ENCODE measurements at places on chromosomes 2 and 18. TPM values are rescaled to one million over a fixed set of nuclear protein-coding genes. Genes with fewer than 3 reads are reported as not detected.
A peak's percentile ranks its signal among the peaks of the same experiment; 100 is the strongest.

Gene C2orf78
- not detected for total RNA-seq

DNA sequence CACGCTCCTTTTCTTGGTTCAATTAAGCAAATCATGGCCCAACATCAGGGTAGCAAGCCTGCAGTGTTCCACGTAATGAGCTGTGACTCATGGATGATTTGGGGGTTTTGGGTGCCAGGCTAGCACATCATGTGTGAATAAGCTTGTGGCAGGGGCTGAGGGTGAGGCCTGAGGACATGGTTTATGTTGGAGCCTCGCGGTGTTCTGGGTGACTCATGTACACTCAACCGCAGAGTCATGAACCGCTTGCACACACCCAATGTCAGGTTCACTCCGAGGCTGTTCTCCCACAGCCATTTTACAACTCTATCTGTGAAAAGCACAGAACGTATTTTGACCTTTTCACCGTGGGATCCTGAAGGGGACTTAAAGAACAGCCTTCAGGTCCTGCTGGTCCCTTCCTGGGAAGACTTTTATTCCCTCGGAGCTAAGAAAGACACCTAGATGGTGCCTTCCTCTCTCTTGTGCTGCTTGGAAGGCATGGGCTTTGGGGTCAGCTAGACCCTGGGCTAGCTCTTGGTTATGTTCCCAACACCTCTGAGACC is 139.9 kb upstream of the ZEB2 start:
- DNase-seq: peak; percentile 65

Gene ASB18
- not detected for total RNA-seq

DNA sequence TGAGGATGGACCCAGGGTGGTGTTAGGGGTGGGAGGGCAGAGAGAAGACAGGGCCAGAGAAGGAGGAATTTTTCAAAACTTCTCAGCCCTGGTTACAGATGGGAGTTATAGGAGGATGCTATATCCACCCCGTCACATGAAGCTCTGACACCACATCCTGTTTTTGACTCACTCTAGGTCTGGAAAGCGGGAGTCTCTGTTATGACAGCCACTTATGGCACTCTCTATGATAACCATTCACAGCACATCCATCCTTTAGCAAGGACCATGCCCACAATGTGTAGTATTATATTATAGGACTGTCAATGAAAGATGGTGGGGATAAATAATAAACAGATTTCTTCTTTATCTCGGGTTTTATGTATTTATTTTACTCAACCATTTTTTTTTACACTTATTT is 461.2 kb downstream of the CDH2 start:
- no peak for DNase-seq

DNA sequence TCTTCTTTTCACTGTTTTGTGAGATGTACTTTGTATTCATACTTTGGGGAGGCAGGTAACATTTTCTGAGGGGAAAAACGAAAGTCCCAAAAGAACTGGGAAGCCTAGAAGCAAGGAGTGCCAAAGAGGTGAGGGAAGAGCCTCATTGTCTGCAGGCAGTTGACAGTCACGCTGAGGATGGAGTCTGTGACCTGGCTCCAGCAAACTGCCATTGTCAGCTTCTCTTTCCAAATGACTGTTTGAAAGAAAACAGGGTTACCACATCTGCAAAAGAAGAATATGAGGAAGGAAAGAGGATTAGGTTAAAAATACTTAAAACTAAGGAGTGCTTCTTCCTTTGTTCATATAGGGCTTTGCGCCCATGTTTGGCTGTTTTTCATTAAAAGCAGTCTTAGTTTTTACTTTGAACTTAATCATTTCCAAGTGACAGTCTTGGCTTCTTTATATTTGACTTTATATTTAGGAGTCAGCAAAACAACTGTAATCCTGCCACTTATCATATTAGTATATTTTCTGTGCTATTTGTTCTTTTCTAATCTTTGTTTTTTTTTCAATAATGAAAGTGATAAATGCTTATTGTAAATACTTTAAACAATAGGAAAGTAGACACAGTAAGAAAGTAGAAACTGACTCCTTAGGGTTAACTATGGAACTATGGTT is 35.0 kb downstream of the CERS6 start:
- DNase-seq: no peak

Gene FN1
- total RNA-seq: 955 TPM

Gene CCDC195
- total RNA-seq: not detected

DNA sequence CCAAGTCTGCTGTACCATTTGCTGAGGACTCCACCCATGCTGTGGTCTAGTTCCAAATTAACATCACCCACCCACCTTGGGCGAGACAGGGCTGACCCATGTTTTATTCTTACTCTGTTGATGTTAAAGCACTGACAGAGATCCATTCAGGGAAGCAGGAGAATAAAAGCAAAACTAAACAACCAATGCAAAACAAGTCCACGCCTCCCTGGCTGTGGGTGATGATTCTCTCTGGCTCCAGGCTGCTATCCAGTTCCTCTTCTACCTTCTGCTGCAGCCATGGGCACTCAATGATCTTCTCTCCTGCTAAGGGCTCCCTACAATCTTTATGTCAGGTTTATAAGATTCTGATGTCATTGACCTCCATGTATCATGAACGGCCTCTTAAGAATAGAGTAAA is 786.6 kb upstream of the ID2 start:
- DNase-seq: no peak

DNA sequence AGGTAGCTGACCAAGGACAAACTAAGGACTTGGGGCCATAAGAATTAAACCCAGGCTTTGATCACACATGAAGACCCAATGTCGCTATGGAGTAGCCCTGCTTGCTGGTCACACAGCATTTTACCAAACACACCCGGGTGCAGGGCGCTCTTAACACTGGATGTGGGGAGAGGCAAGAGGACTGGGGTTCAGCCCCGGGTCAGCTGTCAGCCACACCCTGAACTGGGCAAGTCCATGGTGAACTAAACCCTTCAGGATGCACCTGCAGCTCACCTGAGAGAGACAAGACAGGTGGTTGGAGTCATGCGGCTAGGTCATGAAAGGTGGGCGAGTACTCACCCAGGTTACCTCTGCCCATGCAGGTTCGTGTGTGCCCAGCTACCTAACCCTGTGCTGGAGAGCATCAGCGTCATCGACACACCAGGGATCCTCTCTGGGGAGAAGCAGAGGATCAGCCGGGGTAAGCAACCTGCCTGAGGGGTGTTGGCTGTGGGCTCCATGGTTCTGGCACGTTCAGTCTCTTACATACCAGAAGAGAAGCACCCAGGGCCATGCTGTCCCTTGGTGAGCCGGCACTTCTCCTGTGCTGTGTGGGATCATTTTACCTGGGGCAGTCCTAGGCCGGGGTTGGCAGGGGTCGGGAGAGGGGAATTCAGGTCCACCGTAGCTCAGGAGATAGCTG is 15.2 kb downstream of the EHD3 start:
- no peak for DNase-seq

DNA sequence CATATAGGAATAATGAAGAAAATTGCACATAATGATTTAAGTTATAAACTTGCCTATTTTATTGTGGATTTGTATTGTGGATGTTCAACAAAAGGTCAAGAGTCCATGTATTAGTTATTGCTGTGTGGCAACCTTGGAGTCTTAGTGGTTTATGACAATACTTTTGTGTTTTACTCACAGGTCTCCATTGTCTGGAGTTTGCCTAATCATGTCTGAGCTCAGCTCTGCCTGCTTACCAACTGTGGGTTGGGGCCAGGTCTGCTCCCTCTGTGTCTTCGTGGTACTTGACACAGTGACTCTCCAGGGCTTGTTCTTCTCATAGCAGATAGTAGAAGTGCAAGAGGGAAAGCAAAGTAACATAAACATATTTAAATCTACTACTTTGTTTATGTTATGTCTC is 382.5 kb downstream of the CBLN2 start:
- no peak for DNase-seq

- DNase-seq: no peak
These were observed 4.6 kb downstream of the ATG16L1 start for GRCh38 chr2:233256048-233256447.

Gene RABL2A
- 16.9 TPM for total RNA-seq

GRCh38 chr18:13134551-13135401 is 83.8 kb upstream of the LDLRAD4 start:
- no peak for DNase-seq

Gene TUBA3E
- not detected for total RNA-seq

Gene FECH
- total RNA-seq: 20.0 TPM

DNA sequence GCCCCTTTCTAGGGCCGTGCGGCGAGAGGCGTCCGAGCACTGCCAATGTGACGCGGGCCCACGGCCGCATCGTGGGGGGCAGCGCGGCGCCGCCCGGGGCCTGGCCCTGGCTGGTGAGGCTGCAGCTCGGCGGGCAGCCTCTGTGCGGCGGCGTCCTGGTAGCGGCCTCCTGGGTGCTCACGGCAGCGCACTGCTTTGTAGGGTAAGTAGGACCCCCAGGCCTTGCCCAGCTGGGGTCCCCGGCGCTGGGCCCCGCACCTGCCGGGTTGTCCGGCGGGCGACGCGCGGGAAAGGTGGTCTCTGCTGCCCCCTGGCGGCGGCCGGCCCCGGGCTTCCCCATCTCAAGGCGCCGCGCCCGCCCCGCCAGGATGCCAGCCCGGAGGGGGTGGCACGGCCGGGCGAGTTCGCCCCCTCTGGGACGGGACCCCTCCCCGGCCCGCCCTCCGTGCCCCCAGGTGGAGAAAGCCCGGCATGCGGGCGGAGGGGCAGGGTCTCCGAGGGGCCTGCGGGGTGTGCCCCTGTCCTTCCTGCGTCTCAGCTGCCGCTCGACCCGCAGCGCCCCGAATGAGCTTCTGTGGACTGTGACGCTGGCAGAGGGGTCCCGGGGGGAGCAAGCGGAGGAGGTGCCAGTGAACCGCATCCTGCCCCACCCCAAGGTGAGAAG is 1.9 kb downstream of the PRSS56 start:
- peak; percentile 79 for DNase-seq

- no peak for DNase-seq
These were observed 88.6 kb downstream of the ACVR1C start for GRCh38 chr2:157540102-157540501.

DNA sequence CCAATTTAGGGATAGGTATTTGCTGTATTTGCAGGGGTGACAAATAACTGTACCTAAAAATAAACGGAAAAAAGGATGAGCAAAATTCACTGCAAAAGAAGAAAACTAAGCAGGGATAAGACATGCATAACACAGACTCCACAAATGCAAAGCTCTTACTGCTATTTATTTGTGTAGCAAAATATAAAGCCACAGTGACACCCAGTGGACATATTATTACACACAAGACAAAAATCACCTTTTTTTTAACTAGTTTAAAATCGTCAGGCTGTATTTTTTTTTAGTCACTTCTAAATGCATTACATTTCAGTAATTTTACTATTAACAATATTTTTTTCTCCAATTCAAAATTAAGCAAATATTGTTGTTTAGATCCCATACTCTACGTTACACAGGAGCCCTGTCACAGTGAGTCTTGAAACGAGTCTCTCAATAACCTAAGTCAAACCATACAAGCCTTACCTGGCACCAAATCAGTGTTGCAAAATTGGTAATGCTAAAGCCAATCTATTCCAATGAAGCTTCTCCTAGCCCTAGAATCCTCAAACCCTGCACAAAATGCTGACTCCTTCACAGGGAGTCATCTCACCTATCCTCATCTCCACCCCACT is 23.7 kb downstream of the METTL4 start:
- no peak for DNase-seq

GRCh38 chr2:219406861-219407230 is 11.3 kb upstream of the DES start:
- DNase-seq: no peak
